ENCODE measurements at places on chromosomes 4 and X.
A peak's percentile ranks its signal among the peaks of the same experiment; 100 is the strongest.

DNA sequence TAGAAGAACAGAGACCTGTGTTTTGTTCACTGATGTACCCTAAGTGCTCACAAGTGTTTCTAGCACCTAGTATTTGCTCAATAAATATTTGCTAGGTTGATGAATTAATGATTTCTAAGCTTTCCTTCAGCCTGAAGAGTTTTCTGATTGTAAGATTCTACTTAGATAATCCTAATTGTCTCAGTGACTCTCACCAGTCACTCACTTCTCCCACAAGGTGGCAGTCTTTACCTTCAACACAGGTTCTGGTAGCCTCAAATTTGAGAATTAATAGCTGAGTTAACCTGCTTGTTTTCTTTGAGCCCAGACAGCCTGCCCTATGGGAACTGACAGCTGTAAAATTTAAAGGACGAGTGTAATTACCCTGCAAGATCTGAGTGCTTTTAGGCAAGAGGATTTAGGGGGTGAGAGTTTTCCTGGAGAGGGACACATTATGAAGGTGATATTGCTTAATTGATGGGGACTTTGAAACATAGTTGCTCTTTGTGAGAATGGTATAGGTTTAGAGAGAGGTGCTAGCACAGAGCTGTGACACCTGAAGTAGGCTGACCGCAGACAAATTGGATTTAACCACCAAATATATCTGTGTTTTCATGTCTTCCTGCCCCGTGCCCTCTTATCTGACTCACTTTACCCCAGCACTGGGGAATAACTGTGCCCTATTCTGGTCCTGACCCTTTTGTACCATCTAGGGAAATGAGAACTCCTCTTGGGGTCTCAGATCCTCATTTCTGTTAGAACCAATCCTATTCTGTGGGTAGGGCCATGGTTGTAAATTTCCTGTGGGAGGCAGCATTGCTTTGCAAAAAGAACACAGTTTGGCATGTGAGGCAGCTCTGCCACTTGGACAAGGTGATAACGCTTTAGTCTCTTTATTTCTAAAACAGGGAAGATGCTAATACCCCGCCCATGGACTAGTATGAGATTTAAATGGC, 27.7 kb downstream of the CD38 start:
- peak; percentile 68 for DNase-seq

DNA sequence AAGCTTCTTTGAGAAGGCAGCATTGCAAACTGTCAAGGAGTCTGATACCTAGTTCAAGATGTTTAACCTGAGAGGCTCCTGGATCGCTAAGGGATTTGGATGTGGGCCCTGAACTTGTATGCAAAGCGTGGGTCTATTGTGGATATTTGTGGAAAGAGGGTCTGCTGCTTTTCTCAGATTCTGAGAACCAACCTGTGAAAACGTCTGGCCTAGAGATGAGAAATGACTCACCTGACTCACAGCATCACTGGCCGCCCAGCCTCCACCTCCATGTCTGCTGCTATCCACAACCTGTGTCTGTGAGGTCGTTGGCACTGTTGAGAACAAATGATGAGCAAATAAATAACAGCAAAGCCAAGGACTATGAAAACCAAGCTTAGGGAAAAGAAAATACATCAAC, 33.3 kb upstream of the PROM1 start:
- DNase-seq = no peak

DNA sequence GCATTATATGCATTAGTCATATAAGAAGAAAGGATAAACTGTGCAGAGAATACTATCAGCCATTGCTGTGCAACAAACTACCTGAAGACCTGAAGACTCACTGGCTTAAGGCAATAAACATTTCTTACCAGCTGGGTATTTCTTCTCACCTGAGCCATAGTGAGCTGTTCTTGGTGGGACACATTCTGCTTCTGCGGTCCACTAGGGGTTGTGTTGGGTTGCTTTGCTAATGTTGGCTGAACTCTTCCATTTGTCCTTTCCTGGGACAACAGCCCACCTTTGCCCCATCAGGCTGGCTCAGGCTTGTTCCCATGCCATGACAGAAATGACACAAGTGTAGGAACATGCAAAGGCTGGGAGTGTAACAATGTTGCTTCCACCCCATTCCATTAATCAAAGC, 388.6 kb downstream of the PCDH7 start:
- no peak for DNase-seq

GRCh38 chrX:18883961-18884765, 99.8 kb downstream of the PHKA2 start:
- no peak for DNase-seq

- DNase-seq = no peak
Observed at GRCh38 chr4:68651932-68652331, 18.5 kb downstream of the UGT2B15 start.

GRCh38 chr4:182483685-182484084, 240.5 kb downstream of the TENM3 start:
- no peak for DNase-seq

- DNase-seq = no peak
Observed at GRCh38 chrX:97898798-97899197, 1015.1 kb downstream of the RPA4 start.

- DNase-seq = no peak
Observed at GRCh38 chr4:144787365-144788258, 141.7 kb downstream of the HHIP start.

DNA sequence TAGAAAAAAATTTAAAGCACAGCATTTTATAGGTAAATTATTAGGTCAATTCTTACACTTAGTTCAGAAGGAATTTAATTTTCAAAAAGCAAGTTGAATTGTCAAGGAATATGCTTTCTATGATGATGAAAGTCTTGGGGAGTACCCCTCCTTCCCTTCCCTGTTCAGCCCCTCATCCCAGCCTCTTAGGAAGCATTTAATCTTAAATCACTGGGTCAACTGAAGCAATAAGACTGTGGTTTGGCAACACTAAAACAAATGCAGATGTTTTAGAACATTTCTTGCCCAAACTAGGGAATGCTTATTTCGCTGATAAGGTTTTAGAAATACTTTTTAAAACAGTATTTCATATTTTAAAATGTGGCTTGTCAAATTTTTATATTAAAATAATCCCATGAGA, 19.1 kb upstream of the ARSJ start:
- no peak for DNase-seq

GRCh38 chr4:93436000-93436626, 392.4 kb upstream of the ATOH1 start:
- no peak for DNase-seq

DNA sequence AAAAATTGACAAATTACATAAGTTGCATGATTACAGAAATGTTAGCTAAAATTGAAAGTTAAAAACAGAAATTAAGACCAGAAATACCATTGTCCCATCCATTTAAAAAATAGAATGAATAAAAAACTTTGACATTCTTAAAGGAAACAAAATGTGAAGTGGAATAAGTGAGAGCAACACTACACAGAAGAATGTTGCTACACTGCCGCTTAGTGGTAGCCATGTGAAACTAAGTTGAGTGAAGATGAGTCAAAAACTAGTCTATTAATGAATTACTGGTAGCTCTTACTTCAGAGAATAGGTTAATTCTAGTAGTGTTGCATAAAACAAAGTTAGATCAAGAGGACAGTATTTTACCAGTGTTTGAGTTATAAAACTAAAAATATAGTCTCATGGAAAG, 571.0 kb upstream of the KLHL4 start:
- DNase-seq = no peak

GRCh38 chrX:41734530-41734929, 10.5 kb downstream of the GPR82 start:
- no peak for DNase-seq

- DNase-seq = no peak
Observed at GRCh38 chrX:24335871-24336270, 22.0 kb upstream of the SUPT20HL2 start.

DNA sequence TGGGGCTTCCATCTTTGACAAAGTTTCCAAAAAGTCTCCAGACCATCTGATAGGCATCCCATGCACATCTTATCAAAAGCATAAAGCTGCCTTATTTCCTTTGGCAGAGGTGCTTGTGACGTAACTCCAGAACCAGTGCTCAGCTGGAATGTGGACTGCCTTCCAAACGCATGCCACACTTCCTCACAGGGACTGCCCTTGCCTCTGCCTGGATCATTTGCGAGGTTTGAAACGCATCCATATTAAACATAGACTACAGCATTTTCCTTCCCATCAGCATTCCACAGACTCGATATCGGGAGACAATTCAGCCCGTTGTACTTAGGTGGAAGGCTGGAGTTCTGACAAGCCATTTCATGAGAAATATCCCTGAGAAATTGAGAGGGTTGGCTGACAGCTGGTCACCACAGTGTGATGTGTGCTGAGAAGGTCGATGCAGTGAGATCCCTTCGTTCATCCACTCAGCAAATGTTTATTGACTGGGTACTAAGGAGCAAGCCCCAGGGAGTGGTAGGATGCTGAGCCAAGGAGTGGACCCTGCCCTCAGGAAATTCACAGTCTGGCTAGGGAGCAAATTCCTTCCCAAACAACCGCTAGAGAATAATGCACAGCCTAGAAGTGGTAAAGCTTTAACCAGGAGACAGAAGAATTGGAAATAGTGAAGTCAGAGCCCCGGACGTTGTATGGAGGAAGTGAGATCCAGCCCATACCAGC, 376.0 kb downstream of the BCOR start:
- no peak for DNase-seq

DNA sequence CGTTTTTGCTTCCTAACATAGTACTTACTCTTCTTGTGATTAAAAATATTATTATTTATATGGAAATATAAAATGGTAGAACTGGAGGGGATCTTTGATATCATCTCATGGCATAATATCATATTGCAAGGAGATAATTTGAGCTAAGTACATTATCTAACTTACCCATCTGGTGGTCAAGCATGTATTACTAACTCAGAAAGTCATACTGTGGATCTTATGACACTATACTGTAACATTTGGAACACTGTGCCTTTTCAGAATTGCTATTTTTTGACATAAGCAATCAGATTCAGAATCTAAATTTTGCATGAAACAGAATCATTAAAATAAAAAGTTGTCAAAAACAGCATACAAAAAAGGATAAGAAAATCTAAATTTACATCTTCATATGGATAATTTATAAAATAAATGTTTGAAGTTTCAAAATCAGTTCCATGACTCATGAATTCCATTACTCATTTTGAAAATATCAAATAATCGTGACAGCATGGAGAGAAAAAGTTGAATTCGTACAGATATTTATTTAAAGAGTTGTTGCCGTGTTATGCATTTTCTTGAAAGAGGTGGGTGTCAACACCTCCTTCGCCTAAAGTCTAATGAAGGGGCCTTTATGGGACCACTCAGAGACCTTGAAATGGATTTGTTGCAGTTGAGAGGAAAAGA, 928.1 kb downstream of the PDHA2 start:
- DNase-seq = no peak

- DNase-seq = no peak
Observed at GRCh38 chrX:105018865-105019264, 201.6 kb downstream of the TEX13A start.

- no peak for DNase-seq
Observed at GRCh38 chrX:25733148-25733547, 405.0 kb upstream of the MAGEB18 start.

DNA sequence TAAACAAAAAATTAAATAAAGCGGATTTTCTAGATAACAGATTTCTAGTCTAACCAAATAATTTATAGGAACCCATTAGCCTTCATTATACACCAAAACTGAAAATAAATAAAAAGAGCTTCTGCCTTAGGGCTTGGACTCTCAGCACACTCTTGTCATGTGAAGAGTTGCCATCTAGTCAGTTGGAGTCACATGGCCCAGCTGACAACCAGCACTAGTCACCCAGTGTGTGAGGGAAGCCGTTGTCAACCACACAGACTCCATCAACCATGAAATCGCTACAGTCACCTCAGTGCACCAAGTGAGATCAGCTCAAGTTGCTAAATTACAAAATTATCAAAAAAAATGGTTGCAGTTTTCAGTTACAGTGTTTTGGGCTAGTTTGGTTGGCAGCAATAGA, 470.0 kb downstream of the GASK1B start:
- no peak for DNase-seq

DNA sequence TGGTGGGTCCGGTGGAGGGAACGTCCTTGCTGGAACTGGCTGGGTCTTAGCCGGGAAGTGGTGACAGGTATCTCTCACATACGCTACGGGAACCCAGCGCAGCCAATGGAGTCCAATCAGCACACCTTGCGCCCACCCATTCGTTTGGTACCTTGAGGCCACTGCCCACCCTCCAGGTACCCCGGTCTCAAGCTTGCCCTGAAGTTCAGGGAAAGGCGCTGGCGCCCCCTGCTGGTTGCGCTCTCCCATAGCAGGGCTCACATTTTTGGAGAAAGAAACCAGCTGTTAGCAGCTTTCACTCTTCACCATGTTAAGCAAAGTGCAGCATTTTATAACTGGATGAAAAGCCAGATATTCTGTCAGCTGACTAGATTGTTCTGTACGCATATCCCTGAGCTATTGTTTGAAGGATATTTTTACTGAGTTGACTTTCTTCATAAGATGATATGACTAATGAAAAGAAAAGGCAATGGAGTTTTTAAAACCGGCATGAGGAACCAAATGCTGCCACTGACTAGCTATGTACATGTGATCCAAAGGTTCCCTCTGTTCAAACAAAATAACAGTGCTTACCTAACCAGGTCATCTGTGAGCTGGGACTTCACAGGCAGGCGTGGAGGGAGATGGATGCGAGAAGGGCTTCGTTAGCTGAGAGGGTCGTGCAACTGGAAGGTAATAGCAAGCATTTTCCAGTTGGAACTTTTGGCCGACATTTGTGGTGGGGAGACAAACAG, 43.7 kb downstream of the OTOP1 start:
- DNase-seq = no peak

DNA sequence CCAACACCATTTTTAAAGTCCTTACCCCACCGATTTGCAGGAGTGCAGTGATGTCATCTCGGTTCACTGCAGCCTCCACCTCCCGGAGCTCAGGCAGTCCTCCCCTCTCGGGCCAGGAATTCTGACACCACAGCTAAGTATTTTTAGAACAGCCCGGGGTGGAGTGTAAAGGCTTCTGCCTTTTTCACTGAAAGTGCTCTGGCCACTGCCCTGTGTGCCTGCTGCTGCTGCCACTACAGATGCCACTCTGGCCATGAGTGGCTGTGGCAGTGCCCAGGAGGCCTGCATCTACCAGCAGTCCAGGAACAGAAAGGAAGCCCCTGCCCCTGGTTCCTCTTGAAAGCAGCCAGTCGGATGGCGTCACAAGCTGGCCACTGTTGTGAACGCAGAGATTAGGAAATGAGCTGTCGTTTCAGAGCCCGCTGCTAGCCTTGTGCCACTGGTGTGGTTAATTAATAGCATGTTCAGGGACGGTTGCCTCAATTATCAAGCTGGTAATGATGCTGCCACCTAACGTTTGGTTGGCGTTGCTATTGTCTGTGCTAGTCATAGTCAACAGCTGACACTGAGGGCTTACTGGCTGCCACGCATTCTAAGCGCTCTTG, 23.6 kb upstream of the TBC1D14 start:
- peak; percentile 35 for DNase-seq

GRCh38 chr4:89365776-89366175, 58.2 kb upstream of the GPRIN3 start:
- DNase-seq = no peak

DNA sequence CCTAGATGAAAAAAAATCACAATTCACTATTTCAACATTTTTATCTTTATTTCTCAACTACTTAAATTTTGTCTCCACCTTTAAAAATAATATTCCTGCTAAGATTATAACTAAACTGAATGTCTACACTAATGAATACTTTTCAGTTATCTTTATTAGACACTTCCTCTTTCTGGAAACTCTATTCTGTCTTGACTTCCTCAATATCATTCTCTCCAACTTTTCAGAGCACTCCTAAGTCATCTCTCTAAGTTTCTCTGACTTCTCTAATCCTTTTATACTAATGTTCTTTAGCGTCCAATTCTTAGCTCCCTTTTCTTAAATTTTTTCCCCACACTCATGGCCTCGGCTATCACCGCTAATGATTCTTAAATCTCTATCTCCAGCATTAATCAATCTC, 374.2 kb downstream of the FBXO8 start:
- DNase-seq = no peak
